ENCODE measurements at places on chromosomes 6 and 20. TPM values are rescaled to one million over a fixed set of nuclear protein-coding genes. Genes with fewer than 3 reads are reported as not detected.

The BPIFB6 gene
- total RNA-seq, result not detected

The TINAG gene
- not detected for total RNA-seq

GRCh38 chr20:22863826-22864225 is 171.3 kb upstream of the SSTR4 start:
- no peak for ATAC-seq

GRCh38 chr20:64049060-64049877 is at the start of gene SOX18:
Gene SOX18, minus strand, starts transcription at chr20:64049639. Its CDS starts 123 bp downstream, at chr20:64049516.
- ATAC-seq, result no peak

DNA sequence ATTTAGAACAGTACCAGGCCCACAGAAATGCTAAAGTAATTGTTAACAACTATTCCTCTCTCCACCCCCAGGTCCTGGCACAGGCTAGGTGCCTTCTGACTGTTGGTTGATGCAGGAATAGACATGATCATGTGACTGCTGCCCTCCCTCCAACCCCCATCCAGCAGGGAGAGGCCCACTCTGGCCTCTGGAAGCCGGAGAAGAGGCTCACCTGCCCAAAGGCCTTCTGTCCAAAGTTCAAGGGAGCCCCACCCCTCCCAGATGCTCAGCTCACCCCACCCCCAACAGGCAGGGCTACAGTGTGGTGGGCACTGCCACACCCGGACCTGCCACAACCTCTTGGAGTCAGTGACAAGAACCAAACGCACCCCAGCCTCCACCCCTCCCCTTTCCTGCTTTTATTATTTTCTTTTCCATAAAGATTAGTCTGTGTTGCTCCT is 26.9 kb upstream of the FOXP4 start:
- ATAC-seq, result no peak

- no peak for ATAC-seq
These were observed 109.9 kb downstream of the UTRN start for GRCh38 chr6:144395014-144395413.

GRCh38 chr20:5088688-5089087 is 31.1 kb downstream of the PCNA start:
- no peak for ATAC-seq

Measured in esophagus mucosa (tissue), 1 donor.